Kidney (tissue), 22 donors: ENCODE measurements at places on chromosomes 16 and 17. TPM values are rescaled to one million over a fixed set of nuclear protein-coding genes. Genes with fewer than 3 reads are reported as not detected.

TMC5 gene
- total RNA-seq: 6.6 TPM

DNA sequence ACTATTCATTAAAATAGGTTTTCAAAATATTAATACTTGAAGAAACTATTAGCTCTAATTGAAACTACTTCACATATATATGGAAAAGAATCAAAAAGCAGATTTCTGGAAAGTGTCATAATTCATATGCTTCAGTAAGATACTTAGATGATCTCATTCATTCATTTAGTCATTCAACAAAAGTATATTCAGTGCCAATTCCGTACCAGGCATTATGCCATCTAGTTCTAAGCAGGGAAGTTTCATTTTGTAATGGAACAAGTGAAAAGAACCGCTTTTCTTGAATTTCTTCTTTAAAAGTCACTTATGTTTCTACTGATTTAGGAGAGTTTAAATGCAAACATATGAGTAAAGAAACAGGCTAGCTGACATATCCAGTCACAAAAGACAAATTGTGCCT is 118.3 kb upstream of the FAM20A start:
- H3K4me1 ChIP-seq: no peaks in the 10 kb centered on the region
- no peak overlapping the region for H3K4me3 ChIP-seq
- no peaks in the 10 kb centered on the region for H3K27me3 ChIP-seq
- no peaks in the 10 kb centered on the region for H3K36me3 ChIP-seq
- DNase-seq: no peak

DNA sequence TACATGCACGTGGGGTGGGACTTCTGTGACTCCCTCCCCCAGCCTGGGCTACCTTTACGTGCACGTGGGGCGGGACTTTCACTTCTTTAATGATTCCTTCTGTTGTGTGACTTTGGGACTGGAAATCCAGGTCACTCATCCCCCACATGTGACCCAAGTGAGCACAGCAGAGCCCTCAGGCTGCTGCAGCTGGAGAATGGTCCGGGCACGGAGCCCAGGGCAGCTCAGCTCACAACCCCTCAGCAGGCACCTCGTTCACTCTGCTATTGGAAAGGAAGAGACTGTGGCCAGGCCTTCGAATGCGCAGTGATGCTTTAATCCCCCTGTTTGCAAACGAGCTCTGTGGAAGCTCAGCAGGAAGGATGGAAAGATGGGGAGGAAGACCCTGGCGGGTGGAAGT is 14.7 kb downstream of the DBNDD1 start:
- no peaks in the 10 kb centered on the region for H3K4me1 ChIP-seq
- no peak for DNase-seq
- peaks cover 3% of the 10 kb centered on the region for H3K36me3 ChIP-seq

GRCh38 chr16:85514598-85515318 is 98.4 kb upstream of the GSE1 start:
- DNase-seq: peak; percentile 54
- H3K36me3 ChIP-seq: no peaks in the 10 kb centered on the region
- no peak overlapping the region for H3K4me3 ChIP-seq
- no peaks in the 10 kb centered on the region for H3K27me3 ChIP-seq
- peaks cover 13% of the 10 kb centered on the region for H3K4me1 ChIP-seq

DNA sequence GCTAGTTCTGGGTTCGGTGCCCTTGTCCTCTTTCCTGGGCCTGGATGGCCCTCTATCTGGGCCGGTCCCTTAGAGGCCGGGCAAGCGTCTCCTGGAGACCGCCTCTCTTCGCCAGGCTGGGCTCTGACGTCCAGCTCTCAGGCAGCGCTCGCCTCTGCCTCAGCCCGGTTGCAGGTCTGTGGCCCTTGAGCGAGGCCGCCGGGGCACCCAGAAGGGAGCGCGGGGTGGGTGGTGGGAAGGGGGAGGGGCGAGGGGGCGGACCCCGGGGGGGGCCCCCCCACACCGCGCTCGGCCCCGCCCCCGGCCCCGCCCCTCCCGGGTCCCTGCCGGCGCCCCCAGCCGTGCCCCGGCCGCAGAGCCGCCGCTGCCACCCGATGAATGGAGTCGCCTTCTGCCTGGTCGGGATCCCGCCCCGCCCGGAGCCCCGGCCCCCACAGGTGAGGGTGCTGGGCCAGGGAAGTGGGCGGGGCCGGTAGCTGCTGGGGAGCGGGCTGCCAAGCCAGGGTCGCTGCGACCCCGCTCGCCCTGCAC is at the start of gene ARHGAP23:
Gene ARHGAP23, plus strand, starts transcription at position 353 of the 531 bp plus-strand sequence. Its CDS starts 22 bp downstream, at position 375.
- no peaks in the 10 kb centered on the region for H3K27me3 ChIP-seq
- H3K27ac ChIP-seq: peak within 1 kb of the TSS; percentile 81
- peak within 1 kb of the TSS; percentile 56 for H3K4me3 ChIP-seq

DNA sequence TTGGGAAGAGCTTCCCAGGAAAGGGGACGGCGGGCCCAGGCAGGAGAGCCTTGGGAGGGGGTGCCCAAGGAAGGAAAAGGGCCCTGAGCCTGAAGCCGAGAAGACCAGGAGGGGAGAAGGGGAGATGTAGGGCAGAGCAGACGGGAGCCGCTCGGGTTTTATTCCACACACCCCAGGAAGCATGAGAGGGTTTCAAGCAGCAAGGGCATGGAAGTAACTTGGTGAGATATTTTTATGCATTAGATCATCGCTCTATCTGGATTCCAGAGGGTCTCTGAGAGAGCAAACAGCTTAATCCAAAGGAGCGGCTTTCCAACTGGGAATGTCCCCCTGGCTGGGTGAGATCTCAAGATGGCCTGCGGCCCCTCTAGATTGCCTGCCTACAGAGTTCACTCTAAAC is 171.0 kb downstream of the IRX3 start:
- no peak overlapping the region for H3K27ac ChIP-seq
- no peaks in the 10 kb centered on the region for H3K4me1 ChIP-seq
- H3K4me3 ChIP-seq: no peak overlapping the region
- DNase-seq: no peak

GRCh38 chr17:55702150-55702549 is 20.5 kb downstream of the TMEM100 start:
- H3K27me3 ChIP-seq: no peaks in the 10 kb centered on the region
- H3K36me3 ChIP-seq: no peaks in the 10 kb centered on the region
- no peak overlapping the region for H3K4me3 ChIP-seq
- H3K4me1 ChIP-seq: no peaks in the 10 kb centered on the region
- no peak overlapping the region for H3K27ac ChIP-seq

- H3K4me1 ChIP-seq: no peaks in the 10 kb centered on the region
- no peaks in the 10 kb centered on the region for H3K36me3 ChIP-seq
- H3K4me3 ChIP-seq: no peak overlapping the region
Observed at GRCh38 chr16:81201267-81201666, 37.2 kb upstream of the BCO1 start.

DNA sequence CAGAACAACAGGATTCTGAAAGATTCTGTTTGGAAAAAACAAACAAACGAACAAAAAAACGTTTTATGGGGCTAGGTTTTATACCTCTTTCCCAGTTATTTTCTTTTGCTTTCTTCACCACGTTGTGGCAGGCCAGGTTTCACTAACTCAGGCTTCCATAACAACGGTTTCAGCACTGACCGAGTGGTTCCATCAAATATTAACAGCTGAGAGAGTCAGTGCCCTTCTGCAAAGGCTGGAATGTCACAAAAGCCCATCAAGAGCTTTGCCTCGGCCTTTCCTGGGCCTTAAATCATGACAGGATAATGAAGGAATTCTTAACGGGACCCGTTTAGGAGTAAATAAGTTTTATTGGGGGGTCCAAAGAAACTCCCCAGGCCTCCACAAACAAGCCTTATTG is 34.2 kb downstream of the MPHOSPH6 start:
- no peak overlapping the region for H3K4me3 ChIP-seq
- no peaks in the 10 kb centered on the region for H3K36me3 ChIP-seq
- DNase-seq: no peak
- no peaks in the 10 kb centered on the region for H3K27me3 ChIP-seq
- H3K4me1 ChIP-seq: no peaks in the 10 kb centered on the region
- no peak overlapping the region for H3K27ac ChIP-seq
